ENCODE measurements at places on chromosomes 11 and 22. TPM values are rescaled to one million over a fixed set of nuclear protein-coding genes. Genes with fewer than 3 reads are reported as not detected.

Gene MIOX
- polyA plus RNA-seq: 0.05 TPM

Gene KDELR3
- 17.1 TPM for polyA plus RNA-seq

Gene LDHAL6A
- polyA plus RNA-seq: not detected

- peak; percentile 66 for DNase-seq
Measured at GRCh38 chr22:31715147-31715778, 34.7 kb downstream of the PRR14L start.

GRCh38 chr22:46042786-46043185, 65.8 kb upstream of the WNT7B start:
- no peak for DNase-seq

- peak; percentile 45 for DNase-seq
Measured at GRCh38 chr11:131408025-131408640, 37.7 kb downstream of the NTM start.

DNA sequence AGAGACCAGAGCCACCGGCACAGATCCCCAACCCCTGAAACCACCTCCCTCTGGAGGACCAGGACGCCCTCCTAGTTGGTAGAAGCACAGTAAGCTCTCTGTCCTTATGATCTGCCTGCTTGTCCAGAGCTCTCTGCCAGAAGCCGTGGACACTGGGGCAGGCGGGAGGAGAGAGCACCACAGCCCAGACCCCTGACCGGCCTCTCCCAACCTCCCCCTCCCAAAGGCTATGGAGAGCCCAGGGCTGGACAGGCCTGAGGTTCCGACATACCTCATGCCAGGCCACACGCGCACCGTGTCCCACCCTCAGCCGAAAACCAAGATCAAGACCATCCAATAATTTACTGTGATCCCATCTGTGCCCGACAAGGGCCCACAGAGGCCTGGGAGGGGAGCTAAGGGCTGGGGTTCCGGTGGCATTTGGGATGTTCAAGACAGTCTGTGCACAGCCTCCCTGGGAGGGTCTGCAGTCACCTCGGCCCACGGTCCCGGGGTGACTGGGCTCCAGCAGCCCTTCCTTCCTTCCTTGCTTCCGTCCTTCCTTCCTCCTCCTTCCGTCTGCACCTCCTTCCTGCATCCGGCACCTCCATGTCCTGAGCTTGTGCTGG, 3.4 kb downstream of the HRAS start:
- no peak for DNase-seq

- DNase-seq: peak; percentile 27
Measured at GRCh38 chr22:37551981-37552380, 8.3 kb upstream of the CDC42EP1 start.

- no peak for DNase-seq
Measured at GRCh38 chr11:69152733-69153421, 2.9 kb upstream of the SMIM38 start.

GRCh38 chr11:120290956-120291355, 34.1 kb upstream of the TLCD5 start:
- no peak for DNase-seq

- no peak for DNase-seq
Measured at GRCh38 chr11:126511475-126512115, 156.1 kb downstream of the ST3GAL4 start.

DNA sequence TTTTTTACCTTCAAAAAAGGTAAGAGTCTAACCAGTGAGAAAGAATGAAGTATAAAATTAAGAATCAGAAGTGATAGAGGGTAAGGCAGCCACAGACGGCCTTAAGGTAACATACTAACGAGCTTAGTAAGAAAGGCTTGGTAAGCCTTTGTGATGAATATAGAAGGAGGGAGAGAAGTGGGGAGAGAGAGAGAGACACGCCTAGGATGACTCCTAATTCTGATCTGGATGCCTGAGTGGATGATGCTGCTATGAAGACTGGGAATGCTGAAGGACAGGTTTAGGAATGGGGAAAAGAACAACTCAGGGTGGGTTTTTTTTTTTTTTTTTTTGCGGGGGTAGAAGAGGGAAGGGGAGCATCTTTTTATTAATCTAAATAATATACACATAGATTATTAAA, 4.8 kb downstream of the FBXO3 start:
- no peak for DNase-seq

DNA sequence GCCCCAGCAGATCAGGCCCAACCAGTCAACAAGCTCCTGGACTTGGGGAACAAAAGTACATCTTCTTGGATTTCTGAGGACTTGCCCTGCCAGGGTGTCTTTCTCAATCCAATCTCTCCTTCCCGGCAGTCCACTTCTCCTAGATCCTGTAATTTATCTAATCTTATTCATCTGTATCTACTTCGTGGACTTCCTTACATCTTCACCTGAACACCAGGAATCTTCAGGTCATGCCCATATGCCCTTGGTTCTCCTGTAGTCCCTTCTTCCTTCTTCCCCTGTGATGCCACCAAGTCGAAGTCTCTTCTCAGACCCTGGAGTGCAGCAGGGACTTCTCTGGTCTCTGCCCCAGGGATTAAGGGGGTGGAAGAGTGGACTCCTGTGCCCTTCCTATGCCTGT, 100.3 kb downstream of the ZNF280B start:
- no peak for DNase-seq

DNA sequence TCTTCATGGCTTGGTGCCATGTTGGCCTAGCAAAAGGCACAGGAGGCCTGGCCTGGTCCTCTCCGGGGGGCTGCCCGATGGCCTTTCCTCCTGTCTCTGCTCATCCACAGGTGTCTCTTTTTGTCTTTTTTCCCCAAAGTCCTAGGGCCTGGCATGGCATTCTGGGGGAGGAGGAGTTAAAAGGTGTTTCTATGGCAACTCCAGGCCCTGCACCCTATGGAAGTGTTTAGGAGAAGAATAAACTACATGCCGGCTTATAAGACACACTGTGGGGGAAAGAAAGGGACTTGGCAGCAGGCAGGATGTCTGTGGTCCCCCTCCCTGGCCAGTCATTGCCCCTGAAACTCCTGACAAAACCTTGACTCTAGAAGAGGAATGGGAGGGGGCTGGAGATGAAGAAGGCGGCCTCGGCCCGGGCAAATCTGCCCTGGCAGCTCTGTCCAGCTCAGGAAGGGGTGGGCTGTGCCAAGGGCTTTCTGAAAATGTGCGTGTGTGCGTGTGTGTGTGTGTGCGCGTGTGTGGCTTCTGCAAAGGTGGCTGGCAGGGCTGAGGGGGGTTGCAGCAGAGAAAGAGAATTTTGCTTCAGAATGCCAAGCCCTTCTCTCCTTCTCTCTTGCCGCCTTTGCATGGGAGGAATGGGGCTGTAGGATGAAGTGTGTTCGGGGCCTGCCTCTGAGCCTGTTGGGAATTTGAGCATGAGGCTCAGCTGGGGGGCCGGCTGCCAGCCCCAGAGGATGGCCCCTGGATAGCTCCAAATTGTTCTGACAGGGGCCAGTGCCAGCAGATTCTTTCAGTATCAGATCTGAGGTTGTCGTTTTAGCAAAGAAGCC, 3.2 kb downstream of the TIMP3 start:
- no peak for DNase-seq

- DNase-seq: no peak
Measured at GRCh38 chr11:125342281-125342930, 153.7 kb downstream of the FEZ1 start.

- DNase-seq: peak; percentile 26
Measured at GRCh38 chr11:34345991-34346480, 11.8 kb downstream of the ABTB2 start.

All from SK-N-SH (cell line).